ENCODE measurements at places on chromosomes 1 and 21. TPM values are rescaled to one million over a fixed set of nuclear protein-coding genes. Genes with fewer than 3 reads are reported as not detected.

The TSSK3 gene
- not detected for total RNA-seq

The MAD2L2 gene
- 127 TPM for total RNA-seq

The IFI44L gene
- total RNA-seq, result 5.5 TPM

The TMEM240 gene
- 0.87 TPM for total RNA-seq

The METTL13 gene
- 138 TPM for total RNA-seq

The NADK gene
- total RNA-seq, result 165 TPM

The CNR2 gene
- total RNA-seq, result not detected

The SPRR4 gene
- total RNA-seq, result not detected

The TSPAN1 gene
- total RNA-seq, result 33.3 TPM

The FABP3 gene
- 0.40 TPM for total RNA-seq

The LRRIQ3 gene
- total RNA-seq, result 0.95 TPM

The CFAP410 gene
- total RNA-seq, result 18.4 TPM

The COP1 gene
- 8.8 TPM for total RNA-seq

The RHBG gene
- total RNA-seq, result 0.26 TPM

The KLHDC7A gene
- total RNA-seq, result not detected

The PLD5 gene
- total RNA-seq, result not detected

The NMNAT2 gene
- 6.6 TPM for total RNA-seq

The CFHR5 gene
- not detected for total RNA-seq

The BATF3 gene
- 4.3 TPM for total RNA-seq

The FNDC7 gene
- not detected for total RNA-seq

The TNFAIP8L2 gene
- not detected for total RNA-seq

The SPATA45 gene
- not detected for total RNA-seq

The UBE2Q1 gene
- 40.0 TPM for total RNA-seq

The ZFP69B gene
- total RNA-seq, result 3.0 TPM

The NOTCH2 gene
- total RNA-seq, result 42.2 TPM

The OR6N1 gene
- not detected for total RNA-seq

The DIRAS3 gene
- not detected for total RNA-seq

The OR2L13 gene
- not detected for total RNA-seq

The CD1D gene
- not detected for total RNA-seq

The GRHL3 gene
- 3.5 TPM for total RNA-seq

The DNASE2B gene
- not detected for total RNA-seq

The PTPRU gene
- 25.7 TPM for total RNA-seq

The BCAN gene
- not detected for total RNA-seq

The RC3H1 gene
- total RNA-seq, result 7.5 TPM

The L1TD1 gene
- not detected for total RNA-seq

The MRTO4 gene
- total RNA-seq, result 114 TPM

The MINDY1 gene
- total RNA-seq, result 6.3 TPM
